ENCODE measurements at places on chromosomes 6 and 20.

- no peak for DNase-seq
Measured at GRCh38 chr20:22070610-22071058, 365.2 kb downstream of the PAX1 start.

- DNase-seq = no peak
Measured at GRCh38 chr20:4280731-4281130, 265.4 kb upstream of the RNF24 start.

DNA sequence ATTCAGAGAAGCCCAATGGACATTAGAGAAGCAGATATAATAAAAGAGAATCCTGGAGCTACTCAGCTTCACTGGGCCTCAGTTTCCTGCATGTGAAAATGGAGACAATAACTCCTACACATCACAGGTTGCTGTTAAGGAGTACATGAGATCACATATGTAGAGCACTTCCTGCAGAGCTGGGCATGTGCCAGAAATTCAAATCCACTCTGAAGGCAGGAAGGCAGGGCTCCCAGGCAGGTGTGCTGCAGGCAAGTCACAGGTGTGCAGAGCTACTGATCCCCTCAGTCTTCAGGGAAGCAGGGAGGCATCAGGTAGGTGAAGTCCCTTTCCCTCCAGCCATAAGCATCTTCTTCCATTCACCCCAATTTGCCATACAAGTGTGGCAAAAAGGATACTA, 48.0 kb downstream of the DST start:
- no peak for DNase-seq

- DNase-seq = no peak
Measured at GRCh38 chr20:33437141-33437911, 6.2 kb downstream of the SNTA1 start.

GRCh38 chr6:54602591-54602990, 244.0 kb upstream of the FAM83B start:
- DNase-seq = no peak

DNA sequence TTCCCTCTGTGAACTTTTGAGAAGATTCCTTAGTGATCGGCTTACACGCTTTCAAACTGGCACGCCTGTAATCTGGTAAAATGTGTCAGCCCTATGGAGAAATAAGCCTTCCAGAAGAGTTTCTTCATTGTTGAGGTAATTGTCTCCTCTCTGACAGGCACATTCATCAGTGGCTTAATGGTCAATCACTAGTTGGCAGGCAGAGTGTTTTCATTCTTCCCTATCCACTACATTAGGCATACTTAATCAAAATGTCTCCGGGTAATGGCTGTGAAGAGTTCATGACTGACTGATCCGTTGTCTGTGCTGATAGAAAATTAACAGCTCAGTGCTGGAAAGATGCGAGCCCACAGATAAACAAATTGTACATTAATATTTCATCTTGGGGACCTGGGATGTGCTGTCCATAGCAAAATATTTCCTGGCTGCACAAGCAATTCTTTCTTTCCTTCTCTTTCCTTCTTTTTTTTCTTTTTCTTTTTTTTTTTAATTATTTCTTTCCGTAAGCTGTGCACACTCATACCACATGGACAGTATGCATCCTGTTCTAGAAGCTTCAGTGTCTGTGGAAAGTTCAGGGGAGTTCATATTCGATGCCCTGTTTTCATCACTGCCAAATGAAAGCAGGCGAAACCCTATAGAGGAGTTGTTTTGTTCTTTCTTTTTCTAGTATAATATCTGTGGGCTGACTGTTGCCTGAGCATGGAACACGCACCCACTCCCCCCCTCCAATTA, 31.4 kb downstream of the TSHZ2 start:
- DNase-seq = no peak

- no peak for DNase-seq
Measured at GRCh38 chr20:54014293-54014926, 56.0 kb downstream of the BCAS1 start.

GRCh38 chr6:123925350-123925749, 121.7 kb downstream of the NKAIN2 start:
- no peak for DNase-seq

- DNase-seq = no peak
Measured at GRCh38 chr6:133947302-133947900, 5.6 kb upstream of the TBPL1 start.

GRCh38 chr6:136782021-136782770, 10.1 kb downstream of the MAP3K5 start:
- DNase-seq = no peak

DNA sequence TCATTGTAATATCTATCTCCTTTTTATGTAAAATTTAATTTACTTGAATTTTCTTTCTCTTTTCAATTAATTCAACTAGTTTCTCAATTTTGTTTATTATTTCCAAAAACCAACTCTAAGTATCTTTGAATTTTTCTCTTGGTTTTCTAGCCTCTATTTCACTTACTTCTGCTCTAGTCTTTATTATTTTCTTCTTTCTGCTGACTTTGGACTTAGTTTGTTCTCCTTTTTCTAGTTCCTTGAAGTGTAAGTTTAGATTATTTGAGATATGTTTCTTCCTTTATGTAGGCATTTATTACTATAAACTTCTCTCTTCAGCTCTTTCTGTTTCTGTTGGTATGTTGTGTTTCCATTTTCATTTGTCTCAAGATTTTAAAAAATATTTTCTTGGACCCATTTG, 70.8 kb downstream of the TNFAIP3 start:
- DNase-seq = no peak

GRCh38 chr6:15444881-15445280, 199.0 kb downstream of the JARID2 start:
- no peak for DNase-seq

DNA sequence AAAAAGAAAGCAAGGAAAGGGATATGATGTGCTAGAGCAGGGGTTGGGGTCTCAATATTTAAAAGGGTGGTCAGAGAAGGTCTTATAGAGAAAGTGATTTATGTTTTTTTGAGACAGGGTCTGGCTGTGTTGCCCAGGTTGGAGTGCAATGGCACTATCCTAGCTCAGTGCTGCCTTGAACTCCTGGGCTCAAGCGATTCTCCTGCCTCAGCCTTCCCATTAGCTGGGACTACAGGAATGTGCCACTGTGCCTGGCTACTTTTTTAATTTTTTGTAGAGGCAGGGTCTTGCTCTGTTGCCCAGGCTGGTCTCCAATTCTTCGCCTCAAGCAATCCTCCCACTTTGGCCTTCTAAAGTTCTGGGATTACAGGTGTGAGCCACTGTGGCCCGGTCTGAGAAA, 433.3 kb downstream of the CDC5L start:
- no peak for DNase-seq

GRCh38 chr6:21404577-21404976, 189.0 kb upstream of the SOX4 start:
- DNase-seq = no peak

DNA sequence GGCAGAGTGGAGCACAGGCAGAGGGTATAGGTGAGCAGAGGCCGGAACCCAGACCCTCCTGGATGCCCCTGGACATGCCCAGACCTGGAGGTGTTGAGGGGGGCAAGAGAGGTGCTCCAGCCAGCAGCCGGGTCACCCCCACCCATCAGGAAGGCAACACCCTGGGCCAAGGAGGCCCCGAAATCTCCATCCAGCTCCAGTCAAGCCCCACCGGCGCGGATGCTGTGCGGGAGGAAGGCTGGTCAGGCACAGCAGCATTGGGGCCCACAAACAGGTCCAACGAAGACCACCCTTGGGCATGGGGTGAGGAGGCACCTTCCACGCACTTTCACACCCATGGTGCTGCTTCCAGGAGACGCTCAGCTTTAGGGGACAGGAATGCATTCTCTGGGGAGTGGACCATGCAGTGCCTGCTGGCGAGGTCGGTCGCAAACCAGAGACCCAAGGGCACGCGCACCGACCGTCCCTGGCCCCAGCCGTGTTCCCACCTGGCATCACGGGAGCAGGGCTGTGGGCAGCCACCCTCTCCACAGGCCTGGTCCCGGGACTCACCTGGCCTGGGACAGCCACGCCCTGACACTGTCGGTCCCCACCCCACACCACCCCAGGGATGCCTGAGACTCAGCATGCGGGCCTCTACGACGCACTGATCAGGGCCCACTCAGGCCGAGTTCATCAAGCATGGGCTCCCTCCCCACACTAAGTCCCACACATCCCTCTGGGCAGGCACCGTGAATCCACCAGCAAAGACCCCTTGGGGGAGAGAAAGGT, 43.6 kb upstream of the ZBP1 start:
- DNase-seq = no peak

- DNase-seq = no peak
Measured at GRCh38 chr6:145372671-145373151, 362.6 kb downstream of the EPM2A start.

GRCh38 chr20:43682446-43682845, 15.5 kb downstream of the MYBL2 start:
- DNase-seq = no peak

DNA sequence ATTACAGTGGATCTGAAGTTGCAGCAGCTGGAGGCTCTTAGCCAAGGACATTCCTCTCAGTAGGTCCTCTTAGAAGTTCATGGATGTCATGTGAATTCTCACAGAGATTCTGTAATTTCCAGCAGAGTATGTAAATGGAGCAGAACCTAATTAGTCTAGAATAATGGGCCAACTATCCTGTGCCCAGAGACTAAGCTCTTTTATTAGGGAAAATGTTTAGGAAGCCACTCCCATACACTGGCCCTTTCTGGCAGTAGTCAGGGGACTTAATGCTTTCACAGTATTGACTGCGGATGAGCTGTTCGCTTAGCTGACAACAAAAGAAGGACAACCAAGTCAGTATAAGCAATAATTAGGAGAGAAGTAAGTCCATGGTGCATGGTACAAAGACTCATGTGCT, 43.8 kb upstream of the KIF16B start:
- DNase-seq = no peak

GRCh38 chr6:151242420-151242861, 2.7 kb downstream of the AKAP12 start:
- DNase-seq = no peak

DNA sequence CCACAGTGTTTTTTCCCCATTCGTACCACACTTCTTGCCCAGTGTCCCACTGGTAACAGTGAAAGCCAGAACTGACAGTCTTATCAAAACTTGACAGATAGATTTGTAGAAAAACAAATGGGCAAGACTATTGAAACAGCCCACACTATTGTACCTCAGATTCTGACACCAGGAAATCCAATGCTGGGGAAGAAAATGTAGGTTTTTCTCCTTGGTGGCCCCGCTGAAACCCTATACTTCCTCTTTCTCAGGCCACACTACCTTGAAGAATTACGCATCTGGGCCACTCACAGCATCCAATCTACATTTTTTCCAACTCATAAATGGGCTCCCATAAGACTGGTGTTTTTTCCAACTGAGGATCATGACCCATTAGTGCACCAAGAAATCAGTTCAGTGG, 90.9 kb upstream of the HDDC2 start:
- no peak for DNase-seq

DNA sequence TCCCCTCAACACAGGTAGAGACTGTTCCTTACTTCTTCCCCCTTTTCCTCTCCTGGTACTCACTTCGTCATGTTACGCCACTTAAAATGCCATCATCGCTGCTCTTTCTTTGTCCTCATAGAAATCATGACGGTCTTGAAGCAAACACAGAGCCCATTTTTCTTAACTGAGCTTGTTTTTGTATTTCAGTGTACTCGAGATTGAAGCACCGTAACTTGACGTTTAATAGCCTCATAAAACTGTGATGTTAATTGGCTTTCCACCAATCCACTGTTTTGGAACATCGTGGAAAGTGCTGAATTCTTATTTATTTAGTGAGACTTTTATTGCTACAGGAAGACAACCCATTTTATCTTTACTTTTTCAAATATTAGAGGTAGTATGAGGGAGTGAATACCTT, 38.7 kb downstream of the DUSP22 start:
- DNase-seq = no peak

GRCh38 chr6:11357285-11357684, 124.8 kb upstream of the NEDD9 start:
- DNase-seq = no peak

GRCh38 chr6:142874676-142875075, 70.3 kb downstream of the HIVEP2 start:
- DNase-seq = no peak

- no peak for DNase-seq
Measured at GRCh38 chr6:140043762-140044378, 669.4 kb upstream of the CITED2 start.

DNA sequence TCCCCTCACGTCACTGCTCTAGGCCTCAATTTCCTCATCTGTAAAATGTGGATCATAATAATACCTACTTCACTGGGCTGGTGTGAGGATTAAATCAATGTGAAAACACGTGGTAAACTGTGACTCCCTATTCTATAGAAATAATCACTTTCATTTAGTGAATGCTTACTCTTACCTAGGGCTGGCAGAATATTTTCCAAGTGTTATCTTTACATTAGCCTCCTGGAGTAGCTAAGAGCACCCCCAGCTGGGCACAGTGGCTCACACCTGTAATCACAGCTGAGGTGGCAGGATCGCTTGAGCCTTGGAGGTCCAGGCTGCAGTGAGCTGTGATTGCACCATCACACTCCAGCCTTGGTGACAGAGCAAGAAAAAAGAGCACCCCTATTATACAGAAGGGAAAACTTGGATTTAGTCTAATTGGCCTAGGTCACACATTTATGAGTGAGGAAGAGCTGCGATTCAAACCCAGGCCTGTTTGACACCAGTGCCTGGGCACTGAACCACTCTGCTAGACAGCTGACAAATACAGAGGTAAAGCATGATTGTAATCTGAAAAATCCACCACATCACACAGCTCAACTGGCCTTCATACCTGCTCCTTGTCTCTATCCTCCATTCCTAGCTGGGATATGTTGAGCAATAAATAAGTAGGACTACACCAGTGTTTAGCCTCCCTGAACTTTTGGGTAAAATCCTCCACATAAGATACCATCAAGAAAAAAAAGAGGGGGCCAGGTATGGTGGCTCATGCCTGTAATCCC, 1.4 kb upstream of the SNTA1 start:
- no peak for DNase-seq

- no peak for DNase-seq
Measured at GRCh38 chr6:170497841-170498301, 55.2 kb downstream of the PSMB1 start.

- no peak for DNase-seq
Measured at GRCh38 chr6:41706876-41707564, 28.4 kb downstream of the TFEB start.

DNA sequence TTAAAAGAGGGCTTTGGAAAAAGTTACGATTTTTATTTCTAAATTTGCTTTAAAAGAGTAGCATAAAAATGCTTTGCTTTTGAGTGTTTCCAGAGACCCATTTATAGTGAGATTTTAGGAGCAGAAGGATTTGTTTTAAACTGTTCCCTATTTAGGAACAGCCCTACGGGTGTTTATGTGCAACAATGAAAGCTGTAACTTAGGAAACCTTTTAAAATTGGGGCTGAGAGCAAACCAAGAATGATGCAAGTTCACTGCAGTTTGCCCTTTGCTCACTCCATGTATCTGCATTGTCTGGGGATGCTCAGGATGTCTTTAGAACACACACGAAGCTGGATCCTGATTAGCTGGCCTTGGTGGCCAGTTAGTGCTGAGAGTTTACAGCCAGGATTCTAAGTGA, 40.9 kb downstream of the GHRH start:
- no peak for DNase-seq

Data from NK-92 treated with Interleukin-12 subunit alpha and Interleukin-12 subunit beta, amount 100 ng/mL, for 24 hours (cell line).